Frontal cortex (tissue), 4 donors: ENCODE measurements at places on chromosomes 4 and X.

DNA sequence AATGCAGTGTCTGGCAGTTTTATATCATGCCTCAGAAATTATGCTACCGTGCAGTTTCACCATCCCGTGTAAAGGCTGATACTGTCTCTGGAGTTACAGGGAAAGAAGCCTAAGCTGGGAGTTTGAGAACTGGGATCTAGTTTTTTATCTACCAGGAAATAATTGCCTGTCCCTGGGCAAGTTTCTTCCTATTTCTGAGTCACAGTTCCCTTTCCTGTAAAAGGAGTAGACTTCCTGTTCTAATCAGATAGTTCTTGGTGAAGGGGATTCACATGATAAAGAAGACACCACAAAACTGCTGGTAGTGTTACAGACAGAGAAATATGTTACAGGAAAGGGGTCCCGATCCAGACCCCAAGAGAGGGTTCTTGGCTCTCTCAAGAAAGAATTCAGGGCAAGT is 17.1 kb downstream of the HERC3 start:
- DNase-seq: no peak

- no peak for DNase-seq
These were observed 297.3 kb downstream of the GUCY2F start for GRCh38 chrX:109184506-109185139.

GRCh38 chr4:157143369-157143768 is 67.4 kb downstream of the GLRB start:
- DNase-seq: no peak

GRCh38 chrX:18640686-18641085 is 31.2 kb downstream of the RS1 start:
- no peak for DNase-seq

GRCh38 chr4:144347121-144347520 is 206.6 kb upstream of the GYPA start:
- DNase-seq: no peak

DNA sequence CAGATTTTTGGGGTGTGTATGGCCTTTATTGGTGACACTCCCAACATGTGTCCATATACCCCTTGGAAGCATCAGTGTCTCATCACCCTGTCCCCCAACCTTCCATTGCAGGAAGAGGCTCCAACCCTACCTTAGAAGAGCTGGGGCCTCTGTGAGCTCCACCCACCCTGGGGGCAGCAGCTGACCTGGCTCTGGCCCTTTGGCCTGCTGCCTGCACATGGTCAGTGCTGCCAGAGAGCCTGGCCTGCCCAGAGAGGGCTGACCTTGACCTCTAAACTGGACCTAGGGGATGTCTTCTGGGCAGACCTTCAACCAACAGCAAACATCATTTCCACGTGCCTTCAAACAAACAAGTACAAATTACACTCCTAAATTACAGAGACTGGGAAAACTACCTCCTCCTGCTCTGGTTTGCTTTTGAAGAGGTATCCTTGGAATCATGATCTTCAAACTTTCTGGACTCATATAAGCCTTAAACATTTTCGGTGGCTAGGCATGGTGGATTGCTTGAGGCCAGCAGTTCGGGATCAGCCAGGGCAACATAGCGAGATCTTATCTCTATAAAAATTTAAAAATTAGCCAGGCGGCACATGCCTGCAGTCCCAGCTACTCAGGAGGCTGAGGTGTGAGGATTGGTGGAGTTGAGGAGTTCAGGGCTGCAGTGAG is 27.3 kb upstream of the KIAA0232 start:
- DNase-seq: no peak

- DNase-seq: no peak
These were observed 37.4 kb upstream of the HEPH start for GRCh38 chrX:66126662-66127061.

GRCh38 chr4:151853034-151853433 is 92.2 kb upstream of the GATB start:
- no peak for DNase-seq

- DNase-seq: no peak
These were observed 1160.1 kb downstream of the NLGN4X start for GRCh38 chrX:5068550-5068949.

DNA sequence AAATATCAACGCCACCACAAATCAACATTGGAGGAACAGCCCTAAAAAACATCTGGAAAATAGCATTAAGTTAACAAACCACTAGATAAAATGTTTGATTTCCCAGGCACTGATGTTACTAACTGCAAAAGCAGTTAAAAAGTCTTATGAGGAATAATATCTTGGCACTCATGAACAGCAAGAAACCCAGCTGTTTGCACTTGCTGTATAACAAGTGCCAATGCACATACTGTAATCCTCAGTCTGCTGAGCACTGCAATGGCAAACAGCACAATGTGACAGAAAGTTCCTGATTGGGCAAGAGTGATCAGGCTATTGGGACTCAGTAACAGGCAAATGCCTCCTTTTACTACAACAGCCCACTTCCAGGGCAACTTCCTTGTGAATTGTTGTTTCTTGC is 20.8 kb upstream of the SEC24B start:
- no peak for DNase-seq

DNA sequence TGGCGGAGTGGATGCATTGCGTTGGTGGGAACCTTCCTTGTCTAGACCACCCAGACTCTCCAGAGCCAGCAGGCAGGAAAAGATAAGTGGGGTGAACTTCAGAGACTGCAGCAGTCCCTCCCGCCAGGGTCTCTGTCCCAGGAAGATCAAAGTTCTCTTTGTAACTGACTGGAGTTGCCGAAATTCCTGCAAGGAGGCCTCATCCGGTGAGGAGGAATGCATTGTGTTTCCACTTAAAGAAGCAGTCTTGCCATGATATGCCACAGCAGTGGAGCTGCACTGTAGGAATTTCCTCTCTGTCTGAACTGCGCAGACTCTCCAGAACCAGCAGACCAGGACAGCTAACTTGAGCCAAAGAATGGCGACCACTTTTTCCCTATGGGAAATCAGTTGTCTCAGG is 1190.4 kb downstream of the TECRL start:
- no peak for DNase-seq

DNA sequence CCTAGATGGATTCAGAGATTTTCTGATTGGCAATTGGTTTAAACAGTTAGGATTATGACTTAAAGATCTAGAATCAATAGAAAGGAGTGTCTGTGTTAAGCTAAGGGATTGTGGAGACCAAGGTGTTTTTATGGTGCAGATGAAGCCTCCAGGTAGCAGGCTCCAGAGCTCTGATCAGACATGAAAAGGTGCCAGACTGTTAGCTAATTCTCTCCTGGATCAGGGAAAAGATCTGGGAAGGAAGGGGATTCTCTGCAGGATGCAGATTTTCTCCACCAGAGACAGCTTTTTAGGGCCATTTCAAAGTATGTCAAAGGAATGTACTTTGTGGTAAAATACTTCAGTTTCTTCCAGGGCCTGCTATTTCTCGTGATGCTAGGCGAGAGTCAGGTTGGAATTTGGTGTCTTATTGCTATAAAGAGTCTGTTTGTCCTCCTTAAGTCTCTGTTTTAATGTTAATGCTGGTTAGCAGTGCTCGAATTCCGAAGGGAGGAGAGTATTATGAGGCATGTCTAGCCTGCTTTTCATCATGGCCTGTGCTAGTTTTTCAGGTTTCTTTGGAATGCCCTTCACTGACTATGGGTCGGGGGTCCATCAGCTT is 12.0 kb upstream of the GPR78 start:
- DNase-seq: no peak

- no peak for DNase-seq
These were observed 76.9 kb downstream of the PJA1 start for GRCh38 chrX:69088171-69088938.

DNA sequence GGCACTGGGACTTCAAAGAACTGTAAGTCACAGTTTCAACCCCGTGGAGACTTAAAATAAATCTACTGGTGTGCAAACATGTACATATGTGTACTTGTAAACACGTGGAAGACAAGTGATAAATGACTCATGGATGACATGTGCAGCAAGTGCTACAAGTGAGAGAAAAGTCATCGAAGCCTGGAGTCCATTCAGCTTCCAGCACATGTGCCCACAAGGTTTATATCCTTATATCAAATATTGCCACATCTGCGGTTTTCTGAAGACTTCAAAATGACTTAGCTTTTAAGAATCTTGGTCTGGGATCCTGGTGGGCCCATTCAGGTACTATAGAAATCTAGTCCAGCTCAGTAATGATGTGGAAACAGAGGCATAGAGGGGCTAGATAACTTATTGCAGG is 33.0 kb upstream of the TTC29 start:
- DNase-seq: no peak

- no peak for DNase-seq
These were observed 76.7 kb downstream of the AFF1 start for GRCh38 chr4:87011340-87012034.

DNA sequence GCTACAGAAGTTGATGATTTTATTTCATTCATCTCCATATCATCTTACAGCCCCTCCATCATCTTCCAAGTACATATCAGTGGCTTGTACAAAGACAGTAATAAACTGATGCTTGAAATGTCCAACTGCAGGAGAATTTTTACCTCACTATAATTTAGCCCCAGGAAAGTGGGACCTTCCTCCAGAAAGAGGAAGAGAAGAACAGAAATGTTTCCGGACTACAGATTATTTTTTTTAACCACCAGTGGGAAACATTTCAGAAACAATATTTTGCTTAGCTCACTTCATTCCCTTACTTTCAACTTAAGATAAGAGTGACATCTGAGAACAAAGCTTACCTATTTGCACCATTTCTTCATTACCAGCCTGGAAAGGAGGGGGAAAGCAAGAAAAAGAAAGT is 2.0 kb downstream of the ADAMTS3 start:
- no peak for DNase-seq

DNA sequence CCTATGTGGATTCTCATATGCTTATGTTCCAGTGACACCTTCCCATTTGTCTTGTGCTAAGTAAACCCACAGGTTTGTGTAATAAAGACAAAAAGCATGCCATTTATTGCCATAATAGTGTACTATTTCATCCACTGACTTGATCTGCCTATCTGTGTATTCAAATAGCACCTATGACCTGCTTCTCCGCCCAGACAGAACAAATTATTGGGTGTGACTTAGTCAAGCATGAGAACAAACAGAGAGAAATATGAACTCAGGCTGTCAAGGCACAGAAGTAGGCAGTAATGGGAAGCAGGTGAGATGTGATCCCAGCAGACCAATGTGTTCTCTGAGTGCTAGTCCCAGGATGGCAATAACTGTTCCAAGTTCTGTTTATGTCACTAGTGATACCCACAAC is 25.4 kb downstream of the ELOVL6 start:
- no peak for DNase-seq

DNA sequence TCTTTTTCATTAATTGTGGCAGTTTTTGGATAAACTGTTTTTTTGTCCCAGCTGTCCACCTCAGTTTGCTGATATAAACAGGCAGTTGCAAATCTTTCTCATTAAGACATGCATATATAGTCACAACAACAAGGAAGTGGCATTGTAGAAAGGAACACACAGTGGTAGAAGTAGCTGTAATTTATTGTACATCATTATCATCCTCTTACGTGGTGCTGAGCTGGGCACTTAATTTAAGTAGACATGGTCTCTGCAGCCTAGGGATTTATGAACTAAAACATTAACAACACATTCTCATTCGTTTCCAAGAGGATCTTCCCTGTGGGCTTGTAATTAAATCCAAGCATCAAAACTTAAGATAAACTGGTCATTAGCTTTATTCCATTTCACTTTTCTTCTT is 500.2 kb downstream of the INPP4B start:
- no peak for DNase-seq

GRCh38 chr4:28518561-28519165 is 1658.0 kb downstream of the STIM2 start:
- no peak for DNase-seq

GRCh38 chrX:103405009-103405333 is 28.6 kb downstream of the BEX3 start:
- DNase-seq: no peak

GRCh38 chr4:174009686-174010451 is 273.6 kb downstream of the FBXO8 start:
- DNase-seq: no peak

GRCh38 chr4:124936427-124936826 is 223.9 kb upstream of the ANKRD50 start:
- DNase-seq: no peak
